ENCODE measurements at places on chromosomes 1 and 21. TPM values are rescaled to one million over a fixed set of nuclear protein-coding genes. Genes with fewer than 3 reads are reported as not detected.
A peak's percentile ranks its signal among the peaks of the same experiment; 100 is the strongest.

LIPI gene
- total RNA-seq = not detected

PADI2 gene
- total RNA-seq = 14.2 TPM

DNA sequence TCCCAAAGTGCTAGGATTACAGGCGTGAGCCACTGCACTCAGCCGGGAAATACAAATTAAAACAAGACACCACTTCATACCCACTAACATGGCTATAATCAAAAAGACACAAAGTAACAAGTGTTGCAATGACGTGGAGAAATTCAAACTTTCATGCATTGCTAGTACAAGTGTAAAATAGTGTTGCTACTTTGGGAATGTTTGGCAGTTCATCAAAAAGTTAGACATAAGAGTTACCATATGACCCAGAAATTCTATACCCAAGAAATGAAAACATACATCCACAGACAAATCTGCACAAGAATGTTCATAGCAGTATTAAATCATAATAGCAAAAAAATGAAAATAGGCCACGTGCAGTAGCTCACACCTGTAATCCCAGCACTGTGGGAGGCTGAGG is 16.4 kb downstream of the FOXJ3 start:
- DNase-seq = no peak

GRCh38 chr1:11886986-11887665 is 28.4 kb upstream of the NPPB start:
- DNase-seq = no peak

DNA sequence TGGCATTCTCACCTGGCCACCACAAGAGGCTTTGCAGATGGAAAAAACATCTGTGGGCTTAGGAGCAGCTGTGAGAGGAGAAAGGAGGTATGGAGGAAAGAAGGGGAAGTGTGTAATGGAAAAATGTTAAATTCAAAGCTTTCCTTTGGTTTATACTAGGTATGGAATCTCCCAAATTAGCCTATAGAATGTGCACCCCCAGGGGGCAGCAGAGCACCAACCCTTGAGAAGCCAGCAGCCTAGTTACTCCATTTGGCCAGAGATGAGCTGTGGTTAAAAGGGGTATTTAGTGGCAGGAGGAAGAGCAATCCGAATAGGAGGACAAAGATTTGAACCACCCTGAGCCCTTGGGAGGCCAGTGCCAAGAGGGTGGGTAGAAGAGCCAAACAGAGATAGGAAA is 97.5 kb upstream of the CTTNBP2NL start:
- DNase-seq = peak; percentile 15

GRCh38 chr1:176815621-176816020 is 348.9 kb downstream of the ASTN1 start:
- no peak for DNase-seq

GRCh38 chr1:156947818-156948525 is 27.5 kb downstream of the LRRC71 start:
- DNase-seq = no peak

- DNase-seq = no peak
These were observed 56.7 kb downstream of the AKT3 start for GRCh38 chr1:243793298-243793697.

ATP1A2 gene
- not detected for total RNA-seq

LEMD1 gene
- not detected for total RNA-seq

DNA sequence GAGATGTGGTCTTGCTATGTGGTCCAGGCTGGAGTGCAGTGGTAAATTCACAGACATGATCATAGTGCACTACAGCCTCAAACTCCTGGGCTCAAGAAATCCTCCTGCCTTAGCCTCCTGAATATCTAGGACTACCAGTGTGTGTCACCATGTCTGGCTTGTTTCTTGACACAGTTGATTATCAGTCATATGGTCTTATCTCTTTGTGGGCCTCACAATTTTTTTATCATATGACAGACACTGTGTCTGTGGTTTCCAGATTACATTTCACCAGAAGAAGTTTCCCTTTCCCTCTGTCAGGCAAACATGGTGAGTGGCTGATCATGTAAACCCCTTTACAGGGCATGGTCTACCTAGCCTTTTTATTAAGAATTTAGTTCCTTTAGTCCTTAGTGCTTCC is 96.1 kb downstream of the HFM1 start:
- no peak for DNase-seq

TXNIP gene
- 542 TPM for total RNA-seq

GRCh38 chr1:217642455-217642854 is 11.3 kb downstream of the SPATA17 start:
- DNase-seq = no peak

DNA sequence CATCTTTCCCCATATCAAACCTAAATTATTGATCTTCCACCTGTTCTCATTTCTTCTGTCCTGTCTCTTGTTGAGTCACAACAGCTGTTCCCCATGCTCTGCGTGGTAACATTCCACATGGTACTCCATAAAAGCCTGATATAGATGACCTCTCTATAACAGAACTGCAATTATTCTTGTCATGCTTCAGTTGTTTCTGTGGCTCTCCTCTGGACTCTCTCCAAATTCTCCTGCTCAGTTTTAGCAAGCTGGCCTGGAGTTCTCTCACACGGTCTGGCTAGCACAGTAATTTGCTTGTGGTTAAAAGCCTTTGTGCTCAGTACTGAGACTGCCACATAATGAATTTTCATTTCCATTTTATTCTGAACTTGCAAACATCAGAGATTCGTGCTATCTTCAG is 10.6 kb upstream of the LRRC39 start:
- DNase-seq = no peak

GRCh38 chr1:76510672-76511557 is 356.4 kb upstream of the ST6GALNAC5 start:
- DNase-seq = no peak

- DNase-seq = no peak
These were observed 444.9 kb upstream of the PKN2 start for GRCh38 chr1:88239205-88239604.

DNA sequence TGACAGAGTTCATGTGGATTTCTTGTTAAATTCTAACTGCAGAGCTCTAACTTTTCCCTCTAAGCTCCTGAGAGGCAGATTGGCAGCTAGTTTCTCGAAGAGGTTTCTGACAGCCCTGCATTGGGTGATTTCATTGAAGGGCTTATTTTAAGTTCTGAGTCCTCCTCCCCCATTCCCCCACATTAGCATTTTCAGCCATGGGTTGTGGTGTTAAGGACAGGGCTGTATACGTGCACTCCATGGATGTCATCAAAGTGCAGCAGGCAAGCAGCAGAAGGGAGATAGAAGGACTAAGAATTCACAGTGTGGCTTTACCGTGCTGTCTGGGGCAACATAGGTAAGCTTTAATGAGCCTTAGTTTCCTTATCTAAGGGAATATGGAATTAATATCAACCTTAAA is 19.0 kb downstream of the CRYZ start:
- no peak for DNase-seq

- DNase-seq = peak; percentile 40
These were observed 827 bp downstream of the PRKCZ start for GRCh38 chr1:2050793-2051682.

- no peak for DNase-seq
These were observed 200.5 kb downstream of the OMA1 start for GRCh38 chr1:58346036-58346355.

PRAMEF20 gene
- total RNA-seq = not detected

SPRR1B gene
- total RNA-seq = not detected

DNA sequence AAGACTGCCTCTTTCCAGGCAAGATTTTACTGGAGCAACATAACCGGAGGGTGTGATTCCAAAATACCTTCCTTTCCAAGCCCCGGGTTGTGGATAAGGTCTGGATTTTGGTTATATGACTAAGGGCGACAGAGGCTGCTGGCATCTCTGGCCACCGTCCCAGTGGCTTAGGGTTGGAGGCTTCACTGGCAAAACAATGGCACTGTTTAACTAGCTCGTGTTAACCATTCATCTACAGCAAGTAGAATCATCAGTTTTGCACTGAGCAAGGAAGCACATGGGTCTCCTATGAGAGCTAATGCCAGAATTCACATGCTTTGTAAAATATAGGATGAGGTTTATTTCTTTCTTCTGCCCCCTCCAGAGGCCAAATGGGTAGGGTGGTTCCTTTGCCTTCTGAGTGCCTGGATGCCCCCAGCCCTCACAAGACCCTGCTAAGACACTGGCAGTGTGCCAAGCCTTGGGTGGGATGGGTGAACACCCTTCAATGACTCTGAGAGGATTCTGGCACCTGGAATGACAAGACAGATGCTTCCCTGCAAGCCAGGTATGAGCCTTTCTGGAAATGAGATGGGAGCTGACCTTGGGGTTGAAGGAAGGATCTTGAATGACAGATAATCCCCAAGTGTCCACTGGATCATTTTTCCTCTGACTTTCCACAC is 36.8 kb downstream of the DHCR24 start:
- no peak for DNase-seq

DNA sequence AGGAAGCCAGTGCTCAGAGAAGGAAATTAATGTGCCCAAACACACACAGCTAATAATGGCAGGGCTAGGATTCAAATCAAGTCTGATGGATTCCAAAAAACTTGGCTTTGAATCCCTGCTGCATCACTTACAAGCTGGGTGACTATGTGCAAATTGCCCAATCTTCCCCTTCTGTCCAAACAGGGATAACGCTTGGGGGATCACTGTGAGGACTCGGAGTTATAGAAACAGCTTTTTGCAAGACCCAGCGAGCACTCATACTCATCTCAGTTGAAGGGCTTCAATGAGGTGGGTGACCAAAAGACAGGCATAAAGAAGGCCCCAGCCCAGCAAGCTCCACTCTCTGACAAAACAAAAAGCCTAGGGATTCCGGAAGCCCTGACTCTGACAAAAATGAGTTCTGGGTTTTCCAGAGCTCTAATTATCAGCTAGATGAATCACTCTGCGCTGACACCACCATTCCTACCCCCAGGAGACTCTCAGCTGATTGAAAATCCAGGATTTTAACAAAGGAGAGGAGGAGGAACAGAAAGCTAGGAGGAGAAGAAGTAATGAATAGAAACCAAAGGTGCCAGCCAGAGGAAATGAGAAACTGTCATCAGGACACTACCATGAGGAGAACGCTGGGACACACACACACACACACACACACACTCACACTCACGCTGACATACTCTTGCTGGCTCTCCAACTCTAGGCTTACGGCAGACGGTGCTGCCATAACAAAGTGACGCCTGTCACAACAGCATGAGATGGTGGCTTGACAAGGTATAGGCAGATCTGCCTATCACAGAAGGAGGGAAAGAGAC is 1.6 kb upstream of the STK40 start:
- peak; percentile 50 for DNase-seq

GRCh38 chr1:201180141-201180540 is 10.5 kb upstream of the IGFN1 start:
- no peak for DNase-seq

- DNase-seq = no peak
These were observed 80.6 kb downstream of the ERG start for GRCh38 chr21:38417726-38418125.

DNA sequence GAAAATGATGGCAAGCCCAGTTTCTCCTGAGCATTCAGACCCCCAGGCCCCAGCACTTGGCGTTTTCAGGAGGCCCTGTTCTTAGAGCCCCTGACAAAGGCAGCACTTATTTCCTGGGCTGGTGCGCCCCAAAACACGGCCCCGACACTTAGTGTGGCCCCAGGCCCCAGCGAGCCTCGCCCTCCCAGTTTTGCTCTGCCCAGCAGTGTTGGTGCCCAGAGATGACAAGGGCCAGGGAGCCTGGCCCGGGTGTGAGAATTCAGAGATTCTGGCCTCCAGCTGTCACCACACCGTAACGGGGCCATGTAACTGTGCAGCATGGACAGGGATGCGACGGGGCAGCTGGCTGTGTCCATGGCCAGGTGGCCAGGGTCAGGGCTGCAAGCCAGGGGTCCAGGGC is 18.0 kb upstream of the ARHGEF16 start:
- no peak for DNase-seq

FAM177B gene
- total RNA-seq = 19.9 TPM

GRCh38 chr1:9823943-9824701 is at the start of gene CLSTN1:
TSS of gene CLSTN1 (minus strand) at chr1:9823965. CDS start at chr1:9823733, 232 bp downstream.
- peak; percentile 90 for DNase-seq

GRCh38 chr1:9475061-9475627 is 64.1 kb upstream of the SLC25A33 start:
- no peak for DNase-seq

GRCh38 chr1:63873751-63874150 is 99.9 kb downstream of the ROR1 start:
- no peak for DNase-seq

USP33 gene
- 95.6 TPM for total RNA-seq

DNA sequence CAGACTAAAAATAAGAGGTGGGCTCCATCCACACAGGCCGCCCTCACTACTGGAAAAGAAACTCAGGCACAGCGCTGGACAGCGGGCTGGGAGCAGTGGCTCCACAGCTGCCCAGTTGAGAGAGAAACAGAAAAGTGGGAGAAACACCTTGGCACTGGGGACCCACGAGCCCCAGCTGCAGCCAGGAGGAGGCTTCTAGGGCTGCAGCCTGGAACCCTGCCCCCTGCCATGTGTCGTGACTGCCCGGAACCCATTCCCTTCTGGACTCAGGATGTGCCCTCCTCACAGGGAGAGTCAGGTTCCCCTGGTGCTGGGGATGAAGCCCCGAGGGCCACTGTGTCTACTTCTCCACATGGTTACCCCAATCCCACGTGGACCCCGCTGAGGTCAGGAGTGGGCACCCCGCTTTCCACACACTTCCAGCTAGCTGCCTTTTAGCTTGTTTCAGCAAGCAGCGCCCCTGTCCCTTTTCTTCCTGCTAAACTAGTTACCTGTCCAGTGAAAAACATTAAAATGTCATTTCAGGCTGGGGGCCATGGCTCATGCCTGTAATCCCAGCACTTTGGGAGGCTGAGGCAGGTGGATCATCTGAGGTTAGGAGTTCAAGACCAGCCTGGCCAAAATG is 35.9 kb downstream of the PARP1 start:
- no peak for DNase-seq

FABP3 gene
- not detected for total RNA-seq
